ENCODE measurements at places on chromosomes 7 and 10.

DNA sequence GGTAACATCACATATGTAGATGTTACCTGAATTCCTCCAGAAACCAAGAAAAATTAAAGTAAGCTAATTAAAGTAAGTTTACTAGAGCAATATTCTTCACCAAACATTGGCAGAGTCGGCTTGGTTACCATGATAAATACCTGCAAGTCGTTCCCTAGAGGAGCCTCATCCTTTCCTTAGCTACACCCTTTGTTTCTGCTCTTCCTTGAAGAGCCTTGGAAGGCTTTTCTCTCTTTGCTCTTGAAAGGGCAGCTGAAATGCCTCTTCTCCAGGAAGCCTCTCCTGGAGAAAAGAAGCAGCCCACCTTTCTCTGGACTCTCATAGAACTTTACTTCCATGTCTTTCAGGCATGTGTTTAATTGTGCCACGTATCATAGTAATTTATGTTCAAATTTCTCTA is 34.9 kb upstream of the CALD1 start:
- DNase-seq = no peak

GRCh38 chr7:131900785-131901287 is 344.4 kb upstream of the PODXL start:
- no peak for DNase-seq

- peak; percentile 54 for DNase-seq
Observed at GRCh38 chr7:41886262-41886900, 183.5 kb upstream of the INHBA start.

GRCh38 chr10:10942441-10942840 is 75.2 kb upstream of the CELF2 start:
- DNase-seq = no peak

DNA sequence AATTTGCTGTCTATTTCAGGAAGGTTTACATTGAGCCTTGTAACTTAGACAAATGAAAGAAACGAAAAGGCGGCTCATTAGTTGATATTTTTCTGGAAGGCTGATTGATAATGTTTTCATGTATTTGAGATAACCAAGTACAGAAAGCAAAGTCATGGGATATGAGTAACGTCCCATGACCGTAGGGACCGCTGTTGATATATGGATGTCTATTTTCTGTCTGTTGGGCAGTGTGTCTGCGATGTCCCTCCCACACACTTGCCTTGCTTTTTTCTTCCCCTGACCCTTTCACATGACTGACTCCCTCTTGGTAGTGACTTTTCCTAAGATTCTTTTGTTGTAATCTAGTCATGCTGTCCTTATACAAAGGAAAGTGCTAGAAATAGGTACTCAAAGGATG is 57.0 kb upstream of the GPR158 start:
- no peak for DNase-seq

GRCh38 chr7:12377406-12377805 is 26.3 kb downstream of the VWDE start:
- DNase-seq = no peak

DNA sequence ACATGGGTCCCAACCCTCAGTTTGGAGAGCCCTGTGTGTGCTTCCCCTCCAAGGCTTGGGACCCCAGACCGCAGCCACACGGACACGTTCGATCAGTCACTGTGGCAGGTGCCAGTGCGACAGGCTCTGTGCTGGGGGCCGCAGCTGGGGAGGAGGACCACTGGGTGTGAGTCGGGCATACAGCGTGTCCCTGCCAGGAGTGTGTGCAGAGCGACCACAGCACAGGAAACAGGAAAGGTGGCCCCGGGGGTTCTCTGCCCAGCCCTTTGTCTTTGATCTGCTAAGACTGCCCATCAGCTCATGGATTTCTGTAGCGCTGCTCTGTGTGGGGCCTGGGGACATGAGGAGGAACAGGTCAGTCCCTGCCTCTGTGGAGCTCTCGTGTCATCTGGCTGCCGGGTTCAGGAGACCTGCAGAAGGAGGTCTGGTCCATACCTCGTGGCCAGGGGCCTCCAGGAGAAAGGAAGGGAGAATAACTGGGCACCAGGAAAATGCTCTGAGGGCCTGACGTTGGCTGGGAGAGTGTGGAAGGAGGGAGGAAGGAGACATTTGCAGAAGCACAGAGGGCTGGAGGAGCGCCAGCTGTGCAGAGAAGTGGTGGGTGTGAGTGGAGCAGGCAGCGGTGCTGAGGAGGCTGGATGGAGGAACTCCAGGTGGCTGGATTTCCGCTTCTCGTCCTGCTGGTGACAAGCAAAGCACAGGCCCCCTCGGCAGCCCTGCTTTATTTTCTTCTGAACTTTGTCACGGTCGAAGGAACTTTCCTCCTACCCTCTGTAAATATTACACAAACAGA is 4.1 kb downstream of the NUDT1 start:
- DNase-seq = peak; percentile 50

DNA sequence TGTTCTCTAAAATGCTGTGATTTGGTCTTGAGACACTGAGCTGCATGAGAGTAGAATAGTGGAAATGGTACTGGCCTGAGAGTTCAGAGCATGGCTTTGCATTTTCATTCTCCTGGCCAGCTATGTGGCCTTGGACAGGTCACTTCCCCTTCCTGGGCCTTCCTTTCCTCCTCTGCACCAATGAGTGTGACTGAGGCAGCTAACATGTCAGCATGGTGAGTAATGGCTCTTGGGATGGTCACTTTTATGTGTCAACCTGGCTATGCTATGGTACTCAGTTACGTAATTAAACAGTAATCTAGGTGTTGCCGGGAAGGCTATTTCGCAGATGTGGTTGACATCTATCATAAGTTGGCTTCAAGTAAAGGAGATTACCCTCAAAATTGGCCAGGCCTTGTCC is 109.3 kb downstream of the RTKN2 start:
- peak; percentile 44 for DNase-seq

- DNase-seq = no peak
Observed at GRCh38 chr10:10967029-10967428, 50.6 kb upstream of the CELF2 start.

- DNase-seq = no peak
Observed at GRCh38 chr7:30403477-30403876, 75.1 kb downstream of the NOD1 start.

DNA sequence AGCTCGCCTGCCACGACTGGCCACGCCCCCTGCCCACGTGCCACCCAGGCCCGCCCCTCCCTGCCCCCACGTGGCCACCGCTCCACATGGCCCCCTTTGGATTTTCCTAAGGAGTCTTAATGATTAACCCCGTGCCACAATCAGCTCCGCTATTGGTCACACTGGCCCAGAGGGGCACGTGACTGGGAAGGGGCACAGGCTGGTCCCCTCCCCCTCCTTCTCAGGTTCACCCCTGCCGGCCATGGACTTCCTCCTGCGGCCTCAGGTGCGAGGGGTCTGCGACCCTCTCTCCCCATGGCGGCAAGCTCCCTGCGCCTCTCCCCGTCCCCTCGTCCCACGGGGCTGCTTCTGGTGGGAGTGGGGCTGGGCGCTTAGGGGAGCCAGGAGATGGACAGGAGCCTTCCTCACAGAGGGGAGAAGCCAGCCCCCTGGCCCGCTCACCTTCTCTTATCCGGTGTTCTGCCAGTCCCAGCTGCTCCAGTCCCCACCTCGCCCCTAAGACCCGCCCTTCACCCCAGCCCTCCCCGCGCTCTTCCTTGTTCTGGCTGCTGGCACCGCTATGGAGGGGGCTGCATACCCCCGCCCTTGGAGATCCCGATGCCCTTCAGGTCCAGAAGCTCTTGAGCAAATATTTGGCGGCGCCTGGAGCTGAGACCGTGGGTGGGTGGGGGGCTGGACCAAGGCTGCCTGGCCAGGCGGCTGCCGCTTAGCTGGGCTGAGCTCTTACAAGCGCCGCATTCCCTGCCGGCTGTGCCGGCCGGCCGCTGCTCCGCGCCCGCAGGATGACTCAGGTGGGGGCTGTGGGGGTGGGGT is 3.2 kb downstream of the SLC4A2 start:
- no peak for DNase-seq

DNA sequence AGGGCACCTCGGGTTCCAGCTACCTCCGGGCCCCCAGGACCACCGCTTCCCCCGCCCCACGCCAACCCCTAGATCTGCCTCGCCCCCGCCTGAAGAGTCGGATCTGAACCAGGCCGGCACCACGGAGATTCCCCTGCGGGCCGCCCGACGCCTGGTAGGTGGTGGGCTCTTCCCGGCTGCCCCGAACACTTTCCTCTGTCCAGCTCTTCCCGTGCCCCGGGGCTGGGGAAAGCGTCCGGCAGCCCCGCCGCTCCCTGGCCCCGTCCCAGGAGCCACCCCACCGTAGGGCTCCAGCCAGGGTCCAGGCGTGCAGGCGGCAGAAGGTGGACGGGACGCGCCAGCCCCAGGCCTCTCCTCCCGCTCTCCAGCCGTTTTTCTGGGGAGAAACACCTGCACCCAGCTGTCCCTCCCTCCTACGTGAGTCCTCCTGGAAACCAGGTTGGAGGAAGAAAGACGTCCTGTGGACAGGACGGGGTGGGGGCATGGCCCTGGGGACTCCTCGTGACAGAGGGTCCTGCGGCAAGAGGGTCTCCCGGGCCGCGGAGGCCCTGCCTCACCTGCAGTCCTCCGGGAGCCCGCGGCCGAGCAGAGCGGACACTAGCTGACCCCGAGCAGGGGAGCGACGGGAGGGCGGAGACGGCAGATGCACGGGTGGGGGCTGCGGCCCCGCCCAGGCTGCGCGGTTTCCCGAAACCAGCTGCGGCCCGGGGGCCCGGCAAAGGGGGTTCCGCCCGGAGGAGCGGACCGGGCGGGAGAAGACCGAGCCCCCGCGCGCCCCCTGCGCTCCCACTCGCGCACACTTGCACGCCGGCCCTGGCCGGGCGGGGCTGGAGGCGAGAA is at the start of gene TMEM176B:
TMEM176B (minus strand) TSS at position 624 of the 840 bp plus-strand sequence. CDS start 3,795 bp downstream, outside the sequence.
- DNase-seq = no peak

GRCh38 chr7:152435384-152436110 is at the start of gene KMT2C:
KMT2C (minus strand) TSS chr7:152436003; CDS start chr7:152435786, 217 bp downstream.
- DNase-seq = peak; percentile 13

GRCh38 chr7:1678081-1678543 is 8.0 kb downstream of the ELFN1 start:
- no peak for DNase-seq

- DNase-seq = no peak
Observed at GRCh38 chr10:11876324-11876723, 53.2 kb downstream of the PROSER2 start.

GRCh38 chr10:63700631-63701156 is 179.5 kb downstream of the REEP3 start:
- no peak for DNase-seq

DNA sequence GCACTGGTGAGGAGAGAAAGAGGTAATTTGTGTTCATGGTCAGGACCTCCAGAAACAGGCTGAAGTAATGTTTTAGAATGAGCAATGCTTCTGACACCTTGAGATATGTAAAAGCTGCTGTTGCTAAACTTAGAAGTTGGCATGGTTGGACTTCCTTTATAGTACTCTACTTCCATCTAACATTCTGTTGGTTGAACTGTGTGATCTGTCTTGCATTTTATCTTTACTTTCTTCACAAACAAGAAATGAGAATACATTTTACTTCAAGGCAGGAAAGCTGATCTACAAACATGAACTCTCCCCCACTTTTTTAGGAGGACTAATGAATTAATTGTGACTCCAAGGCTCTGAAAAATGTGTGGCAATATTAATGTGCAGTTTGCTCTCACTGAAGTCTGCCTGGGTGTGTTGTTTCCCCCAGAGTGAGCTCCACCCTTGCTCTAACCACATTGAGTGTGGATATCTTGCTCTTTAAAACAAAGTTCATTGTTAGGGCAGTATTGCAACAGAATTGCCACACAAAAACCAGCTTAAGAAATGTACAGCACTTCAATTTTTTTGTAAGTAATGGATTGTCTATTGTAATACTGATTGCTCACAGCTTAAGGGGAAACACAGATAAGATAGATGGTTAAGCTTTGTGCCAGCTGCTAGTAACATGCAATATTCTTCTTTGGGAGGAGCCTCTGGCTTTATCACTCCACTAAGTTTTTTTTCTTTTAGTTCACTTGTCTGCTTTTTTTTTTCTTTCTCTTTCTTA is 69.0 kb downstream of the ADD3 start:
- DNase-seq = peak; percentile 100

DNA sequence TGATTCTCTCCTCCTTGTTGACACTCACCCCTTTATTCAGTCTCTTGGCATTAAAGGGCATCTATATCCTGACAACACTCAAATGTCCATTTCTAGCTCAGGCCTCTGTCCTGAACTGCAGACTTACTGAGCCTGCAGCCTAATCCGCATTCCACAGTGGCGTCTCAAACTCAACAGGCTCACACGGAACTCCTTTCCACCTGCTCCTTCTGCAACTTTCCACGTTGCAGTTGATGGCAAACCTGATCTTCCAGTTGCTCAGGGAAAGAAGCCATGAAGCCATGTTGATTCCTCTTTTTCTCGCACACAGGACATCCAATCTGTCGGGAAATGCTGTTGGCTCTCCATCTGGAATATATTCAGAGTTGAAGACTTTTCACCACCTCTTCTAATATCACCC is 522.4 kb downstream of the CCSER2 start:
- no peak for DNase-seq

- DNase-seq = no peak
Observed at GRCh38 chr10:118914629-118915028, 114.9 kb upstream of the NANOS1 start.

GRCh38 chr7:43726466-43726865 is 2.9 kb downstream of the COA1 start:
- no peak for DNase-seq

DNA sequence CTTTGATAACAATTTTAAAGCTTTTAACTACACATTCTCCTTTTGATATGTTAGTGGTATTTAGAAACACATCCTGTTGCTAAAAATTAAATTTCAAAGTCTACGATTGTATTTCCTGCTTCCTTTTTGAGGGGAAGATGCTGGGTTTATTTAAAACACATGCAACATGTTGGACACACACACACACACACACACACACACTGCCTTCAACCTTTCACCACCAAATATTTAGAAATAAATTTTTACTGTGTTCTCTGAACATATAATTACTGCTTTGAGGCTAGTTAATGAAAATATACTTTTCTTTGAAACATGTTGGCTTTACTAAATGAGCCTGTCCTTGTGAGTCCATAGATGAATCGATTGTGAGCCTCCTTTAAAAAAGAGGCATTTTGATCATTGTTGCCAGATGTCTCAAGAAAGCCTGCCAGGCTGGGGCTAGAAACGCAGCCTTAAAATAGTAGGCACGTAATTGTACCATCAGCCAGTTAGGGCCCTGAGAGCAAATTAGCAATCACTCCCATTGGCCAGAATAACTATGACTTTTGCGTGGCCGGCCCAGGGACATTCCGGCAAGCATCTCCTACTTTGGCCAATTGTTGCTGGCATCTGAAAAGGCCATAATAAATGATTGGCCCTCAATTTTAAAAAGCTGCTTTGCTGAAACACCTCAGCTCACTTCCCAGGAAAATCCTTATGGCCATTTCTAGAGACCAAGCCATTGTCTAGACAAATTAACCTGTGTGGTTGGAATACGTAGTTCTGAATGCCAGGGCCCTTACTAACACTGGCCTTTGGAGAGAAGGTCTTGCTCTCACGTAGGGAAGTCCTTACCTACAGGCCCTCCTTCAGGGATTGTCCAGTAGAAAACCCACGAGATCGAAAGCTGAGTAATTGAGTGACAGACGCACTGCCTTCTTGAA is 9.9 kb upstream of the TEX36 start:
- no peak for DNase-seq

- no peak for DNase-seq
Observed at GRCh38 chr10:71462062-71462935, 65.6 kb downstream of the CDH23 start.

- DNase-seq = no peak
Observed at GRCh38 chr7:40714363-40715052, 579.7 kb downstream of the SUGCT start.

Measured in inflammatory macrophage (primary cell).